ENCODE measurements at places on chromosomes 5 and 9. TPM values are rescaled to one million over a fixed set of nuclear protein-coding genes. Genes with fewer than 3 reads are reported as not detected.

DNA sequence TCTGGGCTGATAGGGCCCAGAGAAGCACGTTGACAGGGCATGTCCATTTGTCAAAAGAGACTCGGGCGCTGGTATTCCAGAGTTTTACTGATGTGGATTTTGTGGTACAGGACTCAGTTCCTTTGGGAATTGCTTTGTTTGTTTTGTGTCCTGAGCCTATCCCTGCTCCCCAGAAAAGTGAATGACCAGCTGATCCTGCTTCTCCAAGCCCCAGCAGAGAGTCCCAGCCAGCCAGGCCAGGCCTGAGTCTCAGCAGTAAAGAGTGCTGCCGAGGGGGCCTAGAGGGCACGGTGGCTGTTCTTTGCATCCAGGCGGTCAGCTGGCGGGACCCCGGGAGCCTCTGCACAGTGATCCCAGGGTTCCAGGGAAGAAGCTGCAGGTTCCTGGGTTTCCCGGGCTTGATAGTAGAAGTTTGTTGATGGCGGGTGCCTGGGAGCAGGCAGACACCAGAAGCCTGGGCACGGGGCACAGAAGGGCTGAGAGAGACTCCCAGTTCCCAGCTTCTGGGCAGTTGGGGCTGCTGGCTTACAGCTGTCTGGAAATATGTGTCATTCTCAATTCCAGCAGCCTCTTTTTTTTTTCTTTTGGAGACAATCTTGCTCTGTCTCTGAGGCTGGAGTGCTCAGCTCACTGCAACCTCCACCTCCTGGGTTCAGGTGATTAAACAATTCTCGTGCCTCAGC, 8.7 kb downstream of the PRDM12 start:
- DNase-seq: peak; percentile 35

Gene CARD9
- total RNA-seq: 1.4 TPM

Gene PCDHGA11
- total RNA-seq: 4.5 TPM

- DNase-seq: peak; percentile 16
Measured at GRCh38 chr5:172569861-172570558, 71.1 kb upstream of the NEURL1B start.

GRCh38 chr5:116449458-116449857, 125.2 kb downstream of the SEMA6A start:
- no peak for DNase-seq

Gene TMC1
- total RNA-seq: not detected

GRCh38 chr5:543755-544674, 19.8 kb upstream of the SLC9A3 start:
- peak; percentile 87 for DNase-seq

DNA sequence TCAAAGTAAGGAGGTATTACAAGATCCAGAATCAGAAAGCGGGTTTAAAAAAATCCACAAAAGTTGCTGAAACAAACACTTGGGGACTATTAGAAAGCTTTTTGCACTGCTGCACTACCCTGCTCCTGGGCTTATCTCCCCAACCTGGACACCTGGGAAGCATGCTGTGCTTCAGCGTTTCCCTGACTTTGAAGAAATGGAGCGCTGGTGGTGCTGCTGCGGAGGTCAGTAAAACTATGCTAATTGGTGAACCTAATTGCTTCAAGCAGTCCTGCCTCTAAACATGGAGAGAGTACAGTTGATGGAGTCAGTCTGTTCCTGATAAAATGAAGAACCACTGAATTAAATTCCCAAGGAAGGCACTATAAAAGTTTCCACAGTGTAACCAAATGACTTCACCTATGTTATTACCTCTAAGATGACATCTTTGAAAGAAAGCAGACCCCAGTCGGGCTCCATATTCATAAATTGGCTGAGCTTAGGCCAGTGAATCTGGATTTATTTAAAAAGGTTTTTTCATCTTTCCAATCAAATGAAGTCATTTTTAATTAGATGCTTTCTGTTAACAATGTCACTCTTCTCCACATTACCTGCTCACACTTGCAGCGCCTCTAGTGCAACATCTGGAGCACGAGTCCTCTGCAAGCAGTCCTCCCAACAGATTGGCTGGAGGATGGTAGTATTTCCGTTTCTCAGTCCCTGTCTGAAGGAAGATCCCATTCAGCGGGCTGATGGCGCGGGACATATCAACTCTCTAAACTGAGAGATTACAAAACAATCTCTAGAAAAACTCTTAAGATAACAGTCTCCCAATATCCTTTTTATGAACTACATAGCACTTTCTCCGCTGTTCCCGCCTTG, 11.5 kb downstream of the NR2F1-AS1 start:
- no peak for DNase-seq

Gene ZNF658
- 8.7 TPM for total RNA-seq

Gene SLC4A9
- total RNA-seq: not detected

Gene AGPAT2
- total RNA-seq: 57.9 TPM

GRCh38 chr5:16976625-16977008, 40.5 kb upstream of the MYO10 start:
- DNase-seq: no peak

Gene GABBR2
- total RNA-seq: 0.38 TPM

DNA sequence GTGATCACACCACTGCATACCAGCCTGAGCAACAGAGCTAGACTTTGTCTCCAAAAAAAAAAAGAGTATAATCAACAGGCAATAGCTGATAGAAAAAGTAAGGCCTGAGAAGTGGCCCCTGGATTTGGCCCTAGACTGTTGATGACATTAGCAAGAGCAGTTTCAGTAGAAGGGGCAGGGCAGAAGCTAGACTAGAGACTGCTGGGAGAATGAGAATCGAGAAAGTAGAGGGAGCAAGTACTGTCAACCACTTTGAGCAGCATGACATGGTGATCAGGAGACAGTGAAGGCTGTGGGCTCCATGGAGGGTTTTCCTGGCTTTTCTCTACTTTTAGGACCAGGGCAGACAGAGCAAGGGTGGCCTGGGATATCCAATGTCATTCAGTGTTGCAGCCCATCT, 34.9 kb upstream of the B4GALT1 start:
- no peak for DNase-seq

Gene ADAMTS2
- 3.7 TPM for total RNA-seq
